ENCODE measurements at places on chromosomes 12 and 14.

GRCh38 chr14:100588671-100589070, 1.5 kb upstream of the BEGAIN start:
- no peak for DNase-seq

DNA sequence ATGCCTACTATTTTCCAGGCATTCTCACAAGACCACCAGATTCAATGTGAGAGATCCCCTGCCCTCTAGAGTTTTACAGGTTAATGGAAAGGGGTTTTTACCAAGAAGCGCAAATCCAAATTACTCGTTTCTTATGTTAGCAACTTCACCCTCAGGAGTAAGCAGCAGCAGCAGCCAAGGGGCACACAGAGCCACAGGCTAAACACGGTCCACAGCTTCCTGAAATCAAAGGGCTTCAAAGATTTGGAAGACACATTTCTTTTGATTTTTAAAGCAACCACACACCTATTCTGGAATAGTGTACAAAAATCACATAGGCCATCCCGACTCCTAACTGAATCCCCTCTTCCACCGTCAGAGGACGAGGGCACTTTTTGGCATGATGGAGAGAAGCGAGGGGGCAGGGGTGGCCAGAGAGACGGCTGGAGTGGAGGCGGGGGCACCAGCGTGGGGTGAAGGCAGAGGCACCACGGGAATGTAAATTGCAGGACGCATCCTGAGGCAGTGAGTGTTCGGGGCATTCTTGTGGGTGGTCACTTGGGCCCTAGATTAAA, 107.0 kb downstream of the ARF6 start:
- DNase-seq, result no peak

GRCh38 chr12:31929027-31929526, 30.1 kb upstream of the RESF1 start:
- no peak for DNase-seq

DNA sequence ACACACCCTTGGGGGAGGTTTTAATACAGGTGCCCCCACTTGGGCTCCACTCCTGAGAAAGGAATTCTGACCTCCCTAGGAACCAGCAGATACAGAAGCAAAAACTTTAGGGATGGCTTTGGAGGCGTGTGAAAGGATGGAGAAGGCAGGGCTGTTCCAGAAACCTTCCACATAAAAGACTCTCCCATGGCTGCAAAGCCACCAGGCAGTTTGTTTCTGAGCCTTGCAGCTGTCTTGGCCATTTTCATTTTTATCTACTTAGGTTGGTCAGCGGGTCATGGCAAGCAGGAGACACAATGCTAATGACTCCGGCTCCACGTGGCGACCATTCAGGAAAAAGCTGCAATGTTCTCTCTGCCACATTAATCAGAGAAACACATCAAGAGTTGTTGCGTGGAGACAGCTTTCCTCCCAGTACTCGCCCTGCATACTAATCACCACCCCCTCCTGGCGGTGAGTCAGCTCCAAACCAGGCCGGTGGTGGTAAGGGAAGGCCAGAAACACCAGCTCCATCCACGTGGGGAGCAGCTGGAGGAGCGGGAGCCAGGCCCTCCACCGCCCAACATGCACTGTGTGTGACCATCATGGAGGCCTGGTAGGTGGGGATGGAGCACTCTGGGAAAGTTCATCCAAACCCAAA, 30.9 kb upstream of the IRF2BPL start:
- peak; percentile 61 for DNase-seq

DNA sequence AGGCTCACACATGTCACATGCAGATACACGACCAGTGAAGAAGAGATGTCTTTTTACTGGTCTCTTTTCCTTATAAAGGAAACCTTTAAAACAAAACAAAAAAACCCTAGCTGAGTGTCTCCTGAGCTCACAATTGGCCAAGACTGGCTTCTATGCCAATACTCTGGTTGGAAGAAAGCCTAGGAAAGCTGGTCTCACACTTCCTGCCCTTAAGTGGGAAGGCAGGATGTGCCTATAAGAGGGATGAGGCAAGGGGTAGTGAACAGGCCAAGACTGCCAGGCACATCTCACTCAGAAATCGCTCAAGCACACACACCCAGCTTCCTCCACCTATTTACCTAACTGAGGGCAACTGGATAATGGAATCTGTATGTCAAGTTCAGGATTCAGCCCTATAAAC, 50.0 kb downstream of the SOCS2 start:
- DNase-seq, result peak; percentile 22

DNA sequence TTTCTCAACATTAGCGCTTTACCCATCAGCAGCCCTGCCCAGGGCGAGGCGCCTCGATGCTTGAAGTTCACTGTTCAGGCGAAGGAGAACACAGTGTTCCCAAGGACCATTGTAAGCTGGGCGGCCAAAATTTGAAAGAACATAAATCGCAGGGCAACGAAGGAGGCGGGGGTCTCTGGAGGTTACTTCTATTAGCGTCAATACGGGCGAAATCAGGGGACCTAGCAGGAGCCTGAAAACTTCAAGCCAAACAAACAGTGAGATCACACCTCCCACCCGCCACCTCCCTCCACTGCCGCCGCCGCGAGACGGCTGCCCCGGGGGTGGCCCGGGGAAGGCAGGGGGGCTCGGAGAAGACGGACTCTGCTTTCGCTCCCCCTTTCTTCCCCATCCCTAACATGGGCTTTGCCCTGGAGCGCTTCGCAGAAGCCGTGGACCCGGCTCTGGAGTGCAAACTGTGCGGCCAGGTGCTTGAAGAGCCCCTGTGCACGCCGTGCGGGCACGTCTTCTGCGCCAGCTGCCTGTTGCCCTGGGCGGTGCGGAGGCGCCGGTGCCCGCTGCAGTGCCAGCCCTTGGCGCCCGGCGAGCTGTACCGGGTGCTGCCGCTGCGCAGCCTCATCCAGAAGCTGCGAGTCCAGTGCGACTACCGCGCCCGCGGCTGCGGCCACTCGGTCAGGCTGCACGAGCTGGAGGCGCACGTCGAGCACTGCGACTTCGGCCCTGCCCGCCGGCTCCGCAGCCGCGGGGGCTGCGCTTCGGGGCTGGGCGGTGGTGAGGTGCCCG, at the start of gene PDZRN4:
PDZRN4 (plus strand) TSS at position 263 of the 783 bp plus-strand sequence.
- DNase-seq, result peak; percentile 90

GRCh38 chr14:100669011-100669412, 57.7 kb upstream of the DLK1 start:
- DNase-seq, result no peak

GRCh38 chr14:97408503-97408902, 611.3 kb downstream of the VRK1 start:
- DNase-seq, result no peak

GRCh38 chr12:16218934-16219751, 58.3 kb downstream of the SLC15A5 start:
- peak; percentile 78 for DNase-seq

DNA sequence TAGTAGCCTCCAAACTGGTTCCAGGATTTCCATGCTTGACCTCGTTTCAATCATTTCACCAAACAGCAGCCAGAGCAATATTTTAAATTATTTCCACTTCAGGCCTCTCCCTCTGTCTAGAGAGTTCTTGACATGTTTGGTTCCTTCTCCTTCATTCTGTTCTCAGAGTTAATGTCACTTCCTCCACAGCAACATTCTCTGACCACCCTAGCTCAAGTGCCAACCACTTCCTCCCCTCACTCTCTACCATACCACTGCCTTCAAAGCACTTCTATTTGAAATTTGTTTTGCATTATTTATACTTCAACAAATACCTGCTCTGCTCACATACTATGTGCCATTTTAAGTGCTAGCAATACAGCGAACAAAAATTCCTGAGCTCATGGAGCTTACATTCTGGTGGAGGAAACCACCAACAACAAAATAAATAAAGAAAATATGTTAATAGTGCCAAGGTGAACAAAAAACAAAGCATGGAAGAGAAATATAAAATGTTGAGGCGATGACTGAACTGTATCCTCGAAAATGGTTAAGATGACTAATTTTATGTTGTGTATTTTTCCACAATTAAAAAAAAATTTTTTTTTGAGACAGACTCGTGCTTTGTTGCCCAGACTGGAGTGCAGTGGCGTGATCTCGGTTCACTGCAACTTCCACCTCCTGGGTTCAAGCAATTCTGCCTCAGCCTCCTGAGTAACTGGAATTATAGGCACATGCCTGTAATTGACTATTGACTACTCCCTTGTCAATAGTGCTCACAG, 17.3 kb downstream of the BAZ1A start:
- no peak for DNase-seq

GRCh38 chr12:69254046-69254445, 14.7 kb downstream of the CPSF6 start:
- DNase-seq, result peak; percentile 82

GRCh38 chr12:12941450-12942350, 10.3 kb downstream of the GPRC5D start:
- no peak for DNase-seq

DNA sequence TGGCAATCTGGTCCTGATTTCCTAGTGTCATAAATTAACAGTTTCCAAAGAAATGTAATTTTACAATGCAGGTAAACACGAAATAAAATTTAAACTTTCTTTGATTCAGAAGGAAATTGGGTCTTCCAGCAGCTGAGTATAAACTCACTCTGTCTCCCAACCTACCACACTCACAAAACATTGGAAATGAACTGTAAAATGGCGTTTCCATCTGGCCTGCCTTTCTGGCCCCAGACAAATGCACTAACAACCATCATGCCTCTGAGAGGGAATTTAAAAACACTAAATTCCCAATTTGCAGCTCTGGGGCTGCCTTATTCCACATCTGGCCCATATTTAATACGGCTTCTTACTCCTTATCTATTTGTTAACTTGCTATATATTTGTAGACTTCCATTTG, 19.3 kb downstream of the ATP2B1 start:
- DNase-seq, result no peak

GRCh38 chr12:66321435-66321834, 19.1 kb downstream of the HELB start:
- no peak for DNase-seq

DNA sequence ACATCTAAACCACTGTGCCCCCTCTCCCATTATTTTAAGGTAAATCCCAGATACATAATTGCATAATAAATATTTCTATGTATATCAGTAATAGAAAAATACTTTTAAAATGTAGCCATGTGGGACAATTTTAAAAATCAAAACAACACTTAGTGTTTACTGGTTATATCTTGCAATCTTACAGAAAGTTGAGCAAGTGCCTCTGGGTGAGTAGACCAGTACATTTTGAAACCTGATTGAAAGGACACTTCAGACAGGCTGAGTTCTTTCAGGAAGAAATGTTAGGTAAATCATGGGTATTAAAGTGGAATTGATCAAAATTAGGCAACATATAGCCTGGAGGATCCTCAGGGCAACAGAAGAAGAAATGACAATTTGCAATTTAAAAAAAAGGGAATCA, 7.2 kb downstream of the SLC38A4 start:
- DNase-seq, result no peak

- no peak for DNase-seq
These were observed 83.0 kb downstream of the LLPH start for GRCh38 chr12:66047411-66048021.

DNA sequence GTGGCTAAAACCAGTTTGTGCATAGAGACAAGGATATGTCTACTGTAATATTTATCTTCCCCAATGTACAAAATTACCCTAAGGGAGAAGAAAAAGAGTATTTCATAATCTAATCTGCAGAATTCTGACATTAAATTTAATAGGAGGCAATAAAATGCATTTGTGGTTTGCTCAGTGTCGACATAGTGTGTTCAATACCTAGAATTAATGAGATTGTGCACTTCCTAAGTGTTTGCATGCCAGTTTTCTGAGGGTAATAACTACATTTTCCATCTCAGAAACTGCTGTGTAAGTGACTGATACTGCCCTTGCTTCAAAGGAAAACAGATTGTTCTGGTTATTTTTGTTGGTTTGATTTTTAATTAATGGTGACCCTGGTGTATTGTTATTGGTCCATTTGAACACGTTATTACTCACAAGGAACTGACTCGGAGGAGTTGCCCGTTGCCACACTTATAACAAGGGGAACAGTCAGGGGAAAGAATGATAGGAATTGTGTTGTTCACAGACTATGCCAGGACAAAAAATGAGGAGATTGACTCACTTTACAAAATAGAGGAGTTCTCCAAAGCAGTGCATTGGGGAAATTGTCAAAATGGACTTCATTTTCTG, 960.3 kb upstream of the TMEM132C start:
- no peak for DNase-seq
